GM12878 (cell line): ENCODE measurements at places on chromosomes 1 and 21. TPM values are rescaled to one million over a fixed set of nuclear protein-coding genes. Genes with fewer than 3 reads are reported as not detected.
A peak's percentile ranks its signal among the peaks of the same experiment; 100 is the strongest.

DNA sequence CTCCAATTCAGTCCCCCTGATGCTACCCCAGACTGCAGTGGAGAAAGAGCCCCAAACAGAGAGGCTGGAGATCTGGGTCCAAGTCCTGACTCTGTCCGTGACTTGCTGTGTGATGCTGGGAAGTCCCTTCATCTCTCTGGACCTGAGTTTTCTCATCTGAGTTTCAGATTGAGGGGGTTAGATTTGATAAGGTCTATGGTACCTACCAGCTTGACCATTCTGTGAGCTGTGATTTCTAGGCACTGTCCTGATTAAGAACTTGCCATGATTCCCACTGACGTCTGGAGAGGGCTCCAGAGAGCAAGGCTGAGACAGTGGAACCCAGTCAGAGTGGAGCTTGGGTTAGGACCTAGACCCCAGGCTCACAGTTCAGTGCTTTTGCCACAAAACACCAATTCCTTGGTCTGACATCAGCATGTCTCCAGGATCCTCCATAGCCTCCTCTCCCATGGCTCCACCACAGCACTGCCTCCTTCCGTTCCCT is 43.8 kb upstream of the DMBX1 start:
- no peak overlapping the region for H3K27ac ChIP-seq
- H3K4me1 ChIP-seq: no peaks in the 10 kb centered on the region; the same call in 1 of the 2 replicates
- peaks cover 6% of the 10 kb centered on the region for H3K27me3 ChIP-seq
- no peak for DNase-seq

- no peak for DNase-seq
- no peaks in the 10 kb centered on the region for H3K4me1 ChIP-seq
- H3K27me3 ChIP-seq: no peaks in the 10 kb centered on the region
- H3K36me3 ChIP-seq: no peaks in the 10 kb centered on the region
Observed at GRCh38 chr1:227654858-227655752, 80.0 kb downstream of the JMJD4 start.

DNA sequence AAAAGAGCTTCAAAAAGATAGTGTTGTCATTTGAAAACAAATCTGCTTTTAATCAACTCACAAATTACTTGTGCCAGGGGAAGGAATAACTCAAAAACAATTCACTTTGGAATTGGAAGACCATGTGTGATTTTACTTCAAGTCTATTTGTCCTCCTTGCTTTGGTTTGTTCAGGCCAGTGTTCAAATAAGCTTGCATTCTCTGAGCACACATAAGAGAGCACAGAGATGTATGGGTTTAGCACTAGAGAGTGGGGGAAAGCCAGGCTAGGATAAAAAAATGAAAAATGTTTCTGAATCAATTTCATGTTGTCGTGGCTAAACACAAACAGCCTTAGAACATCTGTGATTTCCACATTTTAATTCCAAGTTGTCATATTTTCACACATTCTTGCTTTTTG is 325.7 kb upstream of the LYPLAL1 start:
- H3K27ac ChIP-seq: no peak overlapping the region
- no peaks in the 10 kb centered on the region for H3K36me3 ChIP-seq
- H3K4me3 ChIP-seq: no peak overlapping the region
- H3K27me3 ChIP-seq: no peaks in the 10 kb centered on the region

DNA sequence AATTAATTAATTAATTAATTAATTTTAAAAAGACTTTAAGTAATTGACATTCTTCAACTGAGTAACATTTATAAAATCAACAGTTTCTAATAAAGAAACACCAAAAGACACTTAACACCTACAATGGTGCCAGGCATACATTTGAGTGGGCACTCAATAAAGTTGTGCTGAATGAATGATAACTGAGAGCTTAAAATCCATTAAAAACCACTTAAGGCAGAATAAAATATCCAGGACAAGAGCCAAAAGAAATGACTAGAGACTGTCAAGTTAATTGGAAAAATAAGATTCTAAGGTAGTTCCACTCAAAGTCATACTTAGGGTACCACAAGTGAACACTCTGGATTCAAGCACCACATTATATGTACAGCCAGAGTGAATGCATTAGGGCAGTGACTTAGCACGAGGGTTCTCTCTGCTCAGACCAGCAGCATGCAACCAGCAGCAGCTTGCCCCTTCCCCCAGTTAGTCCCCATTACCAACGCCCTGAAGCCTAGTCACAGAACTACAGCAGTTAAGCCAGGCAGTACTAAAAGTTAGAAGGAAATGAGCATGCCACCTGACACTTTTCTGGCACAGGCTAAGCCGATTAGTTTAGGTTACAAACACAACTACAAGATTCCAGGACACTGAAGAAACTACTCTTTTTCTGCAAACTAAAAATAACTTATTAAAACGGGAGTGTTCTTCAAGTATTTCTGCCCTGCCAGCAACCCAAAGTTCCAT is 46.5 kb downstream of the LUZP1 start:
- no peak overlapping the region for H3K27ac ChIP-seq
- H3K4me3 ChIP-seq: no peak overlapping the region
- DNase-seq: no peak
- no peaks in the 10 kb centered on the region for H3K27me3 ChIP-seq
- H3K36me3 ChIP-seq: no peaks in the 10 kb centered on the region

DNA sequence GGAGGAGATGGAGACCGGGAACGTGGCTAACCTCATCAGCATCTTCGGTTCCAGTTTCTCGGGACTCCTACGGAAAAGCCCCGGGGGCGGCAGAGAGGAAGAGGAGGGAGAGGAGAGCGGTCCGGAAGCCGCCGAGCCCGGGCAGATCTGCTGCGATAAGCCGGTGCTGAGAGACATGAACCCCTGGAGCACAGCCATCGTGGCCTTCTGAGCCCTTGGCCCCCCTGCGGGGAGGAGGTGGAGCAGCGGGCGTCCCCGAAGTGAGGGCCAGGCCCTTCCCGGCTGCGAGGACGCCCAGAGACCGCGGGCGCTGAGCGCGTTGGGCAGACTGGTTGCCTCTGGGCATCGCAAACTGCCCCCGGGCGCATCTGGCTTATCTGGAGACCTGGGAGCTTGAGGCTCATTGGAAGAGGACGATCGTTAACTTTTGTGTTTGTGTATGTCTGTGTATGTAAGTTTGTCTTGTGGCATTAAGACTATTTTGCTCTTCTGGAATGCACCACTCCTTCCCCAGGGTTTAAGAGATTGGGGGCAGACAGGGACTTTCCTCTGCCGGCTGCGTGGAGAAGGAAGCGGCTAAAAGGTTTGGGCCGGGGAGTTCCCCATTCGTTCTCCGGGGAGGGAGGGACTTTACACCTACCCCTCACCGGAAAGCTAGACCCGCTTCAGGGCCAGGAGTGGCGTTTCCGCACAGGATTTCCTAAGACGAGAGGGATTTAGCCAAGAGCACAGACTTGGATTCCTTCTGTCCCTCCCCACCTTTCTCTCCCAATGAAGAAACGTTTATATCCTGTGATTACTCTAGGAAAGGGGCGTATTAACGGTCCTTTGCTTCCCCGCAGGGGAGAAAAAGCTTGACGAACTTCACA is 1.4 kb downstream of the IER5 start:
- H3K36me3 ChIP-seq: no peaks in the 10 kb centered on the region; the same call in 1 of the 2 replicates
- peak overlapping the region; percentile 99 for H3K4me3 ChIP-seq
- peaks cover 8% of the 10 kb centered on the region; the same call in 1 of the 2 replicates for H3K4me1 ChIP-seq
- no peaks in the 10 kb centered on the region for H3K27me3 ChIP-seq
- H3K27ac ChIP-seq: peak overlapping the region; percentile 97

CELA2A gene
- 0.90 and 1.5 TPM in 2 replicates for total RNA-seq

VN1R5 gene
- not detected in 2 replicates for total RNA-seq

TNFSF4 gene
- total RNA-seq: 10.4 TPM in 2 replicates
